ENCODE measurements at places on chromosomes 2 and 18.

DNA sequence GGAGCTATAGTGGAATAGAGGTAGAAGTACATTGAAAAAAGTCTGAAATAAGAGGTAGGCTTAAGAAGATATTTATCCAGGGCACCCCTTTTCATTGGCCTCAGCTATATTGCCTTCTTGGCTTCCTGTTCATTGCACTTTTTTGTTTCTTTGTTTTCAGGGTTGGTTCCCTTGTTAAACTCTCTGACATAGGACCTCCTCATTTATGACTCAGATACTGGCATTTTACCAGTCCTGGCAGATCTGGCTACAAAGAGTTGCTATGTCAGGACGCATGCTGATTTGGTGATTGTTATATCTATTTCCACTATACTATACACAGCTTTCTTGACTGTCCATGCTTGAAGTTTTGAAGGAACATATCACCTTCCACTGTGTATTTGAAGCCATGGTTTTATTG lies 60.0 kb downstream of the GCA start:
- no peak for DNase-seq

GRCh38 chr2:217994776-217995274 lies 8.0 kb downstream of the TNS1 start:
- no peak for DNase-seq

DNA sequence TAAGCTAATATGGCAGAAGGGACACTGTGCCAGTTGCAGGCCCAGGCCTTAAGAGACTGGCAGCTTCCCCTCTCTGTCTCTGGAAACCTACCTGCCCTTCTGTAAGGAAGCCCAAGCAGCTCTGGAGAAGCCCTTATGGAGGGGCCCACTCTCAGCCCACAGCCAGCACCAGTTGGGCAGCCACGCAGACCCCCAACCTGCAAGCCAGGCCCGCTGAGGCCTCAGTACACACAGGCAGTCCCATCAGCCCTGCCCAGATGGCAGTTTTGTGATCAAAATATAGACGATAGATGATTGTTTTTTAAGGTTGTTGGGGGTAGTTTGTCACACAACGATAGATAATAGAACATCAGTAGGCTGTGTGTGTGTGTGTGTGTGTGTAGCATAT lies 36.8 kb upstream of the ALPP start:
- no peak for DNase-seq

DNA sequence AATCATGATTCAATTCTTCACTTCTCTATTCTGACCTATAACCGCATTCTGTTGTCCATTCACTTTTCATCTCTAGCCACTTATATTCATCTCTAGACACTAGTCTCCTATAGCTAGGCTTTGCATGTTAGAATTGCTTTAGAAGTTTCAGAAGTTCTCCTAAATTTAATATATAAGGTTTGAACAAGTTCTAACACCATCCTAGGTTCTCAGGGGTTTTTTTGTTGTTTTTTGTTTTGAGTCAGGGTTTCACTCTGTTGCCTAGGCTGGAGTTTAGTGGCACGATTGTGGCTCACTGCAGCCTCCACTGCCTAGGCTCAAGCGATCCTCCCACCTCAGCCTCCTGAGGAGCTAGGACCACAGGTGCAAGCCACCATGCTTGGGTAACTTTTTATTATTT lies 19.9 kb downstream of the WDSUB1 start:
- DNase-seq, result no peak

DNA sequence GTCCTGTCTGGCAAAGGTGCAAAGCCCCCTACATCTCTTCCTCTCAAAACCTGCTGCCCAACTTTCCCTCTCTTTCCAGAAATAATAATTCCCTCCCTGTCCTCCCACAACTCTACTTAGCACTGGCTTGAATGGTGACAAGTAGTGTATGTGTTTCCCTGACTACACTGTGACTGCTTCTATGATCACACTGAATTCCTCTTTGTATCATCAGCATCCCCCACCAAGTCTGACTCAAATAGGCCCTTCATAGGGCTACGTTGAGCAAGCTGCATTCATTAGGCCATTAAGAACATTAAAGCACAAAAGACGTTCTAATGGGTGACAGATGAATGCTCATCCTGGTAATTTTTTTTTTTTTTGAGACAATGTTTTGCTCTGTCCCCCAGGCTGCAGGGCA lies 13.7 kb upstream of the ST3GAL5 start:
- DNase-seq, result no peak

DNA sequence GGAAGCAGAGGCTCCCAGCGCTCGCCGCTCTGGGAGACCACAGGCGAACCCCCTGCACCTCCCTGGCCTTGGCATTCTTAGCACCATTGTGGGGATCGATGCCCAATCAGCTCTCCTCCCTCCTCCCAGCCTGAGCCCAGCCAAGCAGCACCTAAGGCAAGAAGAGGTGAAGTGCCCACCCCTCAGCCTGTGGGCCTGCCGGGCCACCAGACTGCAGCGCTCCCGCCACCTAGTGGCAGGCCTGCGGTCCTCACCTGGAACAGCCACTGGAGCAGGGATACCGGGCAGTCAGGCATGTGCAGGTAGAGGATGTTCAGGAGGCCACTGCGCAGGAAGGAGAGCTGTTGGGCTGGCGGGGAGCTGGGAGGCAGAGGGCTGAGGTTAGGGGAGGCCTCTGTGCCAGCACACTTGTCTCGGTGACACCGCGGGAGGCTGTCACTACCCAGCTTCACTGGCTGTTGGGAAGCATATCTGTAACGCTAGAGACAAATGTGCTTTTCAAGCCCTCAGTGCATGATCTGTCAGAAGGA lies 35.2 kb downstream of the FAM178B start:
- peak; percentile 65 for DNase-seq

- DNase-seq, result no peak
Measured at GRCh38 chr18:22493940-22494339, 76.2 kb upstream of the CTAGE1 start.
